ENCODE measurements at places on chromosomes 16 and 17.

DNA sequence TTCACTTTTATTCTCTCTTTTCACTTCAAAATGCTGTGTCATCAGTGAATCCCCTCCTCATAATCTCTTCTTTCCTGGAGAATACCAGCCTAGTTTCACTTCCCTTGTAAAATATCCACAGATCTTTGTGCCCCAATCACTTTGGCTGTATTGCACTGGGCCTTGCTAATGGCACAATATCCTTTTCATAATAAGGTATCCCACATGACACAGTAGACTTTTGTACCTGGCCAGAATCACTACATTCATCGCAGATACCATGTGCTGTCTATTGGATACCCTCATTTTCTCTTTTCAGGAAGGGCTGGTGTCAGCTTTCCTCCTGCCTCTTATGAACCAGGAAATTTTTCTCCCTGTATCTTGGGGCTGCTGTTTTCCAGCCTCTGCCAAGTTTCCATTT is 25.7 kb upstream of the TOX3 start:
- no peak for DNase-seq

DNA sequence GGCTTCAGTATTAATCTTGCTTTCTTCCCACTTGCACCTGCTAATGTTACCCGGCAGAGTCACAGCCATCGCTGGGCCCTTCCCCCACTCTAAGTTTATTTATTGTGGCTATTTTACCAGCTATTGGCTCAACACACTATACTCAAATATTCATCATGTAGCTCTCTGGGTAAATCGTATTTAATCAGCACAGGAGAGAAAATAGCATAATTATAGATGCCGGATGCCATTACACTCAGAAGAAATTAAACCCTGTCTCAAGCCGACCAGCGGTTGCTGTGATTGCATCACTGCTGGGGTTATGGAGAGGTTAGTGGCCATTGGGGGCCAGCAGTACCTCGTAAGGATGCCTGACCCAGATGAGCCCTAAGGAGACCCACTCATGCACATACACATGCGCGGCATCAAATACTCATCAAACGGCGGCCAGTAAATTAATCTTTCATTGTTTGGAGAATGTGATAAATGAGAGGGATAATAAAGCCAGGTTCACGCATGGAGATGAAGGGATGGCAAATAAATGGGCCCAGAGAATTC is 269.5 kb upstream of the ZFHX3 start:
- DNase-seq: no peak

DNA sequence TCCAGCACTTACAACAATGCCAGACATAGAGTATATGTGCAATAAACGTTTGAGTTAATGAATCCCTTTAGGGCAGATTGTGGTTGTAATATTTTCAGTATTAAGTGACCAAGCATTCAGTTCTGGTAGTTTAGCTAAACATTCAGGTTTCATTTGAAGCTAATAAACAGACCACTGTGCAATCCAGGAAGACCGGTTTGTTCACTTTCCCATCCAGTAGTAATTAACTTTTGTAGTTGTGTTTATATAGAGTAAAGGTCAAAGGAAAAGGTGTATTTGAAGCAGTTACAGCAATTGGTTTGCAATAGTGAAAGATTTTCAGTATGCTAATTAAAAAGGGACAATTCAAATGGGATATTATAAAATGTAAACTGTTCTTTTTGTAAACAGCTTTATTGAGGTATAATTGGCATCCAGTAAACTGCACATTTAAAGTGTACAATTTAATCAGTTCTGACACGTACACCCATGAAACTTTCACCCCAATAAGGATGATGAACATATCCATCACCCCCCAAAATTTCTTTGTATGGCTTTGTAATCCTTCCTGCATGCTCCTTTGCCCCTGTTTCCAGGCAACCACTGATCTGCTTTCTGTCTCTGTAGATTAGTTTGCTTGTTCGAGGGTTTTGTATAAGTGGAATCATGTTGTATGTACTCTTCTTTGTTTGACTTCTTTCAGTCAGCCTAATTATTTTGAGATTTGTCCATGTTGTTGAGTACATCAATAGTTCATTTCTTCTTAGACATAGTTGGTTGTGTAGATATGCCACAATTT is 26.3 kb downstream of the MRTFB start:
- no peak for DNase-seq

- no peak for DNase-seq
Observed at GRCh38 chr16:64440005-64440404, 681.9 kb downstream of the CDH11 start.

- no peak for DNase-seq
Observed at GRCh38 chr17:51261024-51261963, 948 bp downstream of the UTP18 start.

DNA sequence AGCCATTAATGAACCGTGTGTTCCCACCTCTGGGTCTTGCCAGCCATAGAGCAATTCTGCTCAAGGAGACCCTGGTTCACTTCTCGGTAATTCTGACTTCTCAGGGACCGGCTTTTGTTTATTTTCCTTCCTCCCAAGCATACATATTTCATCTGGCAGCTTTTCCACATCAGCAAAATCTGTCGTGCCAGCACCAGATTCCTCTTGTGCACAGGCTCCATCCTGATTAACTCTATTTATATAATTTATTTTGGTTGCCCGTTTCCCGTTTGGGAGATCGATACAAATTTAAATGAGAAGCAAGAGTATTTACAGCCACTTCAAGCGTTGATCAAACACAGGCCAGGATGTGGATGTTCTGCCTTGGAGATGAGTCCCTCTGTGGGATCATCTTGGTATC is 161.9 kb upstream of the XYLT1 start:
- no peak for DNase-seq
